WTC11 (cell line): ENCODE measurements at places on chromosomes 3 and 15. TPM values are rescaled to one million over a fixed set of nuclear protein-coding genes. Genes with fewer than 3 reads are reported as not detected.

GRCh38 chr3:1963896-1964295 is 134.8 kb upstream of the CNTN4 start:
- no peak overlapping the region for H3K27ac ChIP-seq
- H3K4me3 ChIP-seq = no peak overlapping the region
- no peaks in the 10 kb centered on the region for H3K27me3 ChIP-seq
- no peaks in the 10 kb centered on the region for H3K4me1 ChIP-seq
- no peak for DNase-seq
- H3K36me3 ChIP-seq = peaks cover 73% of the 10 kb centered on the region

GRCh38 chr3:142057331-142057725 is 92.0 kb downstream of the TFDP2 start:
- H3K27ac ChIP-seq = no peak overlapping the region
- no peaks in the 10 kb centered on the region for H3K27me3 ChIP-seq
- H3K4me1 ChIP-seq = peaks cover 10% of the 10 kb centered on the region
- H3K36me3 ChIP-seq = peaks cover 5% of the 10 kb centered on the region

DNA sequence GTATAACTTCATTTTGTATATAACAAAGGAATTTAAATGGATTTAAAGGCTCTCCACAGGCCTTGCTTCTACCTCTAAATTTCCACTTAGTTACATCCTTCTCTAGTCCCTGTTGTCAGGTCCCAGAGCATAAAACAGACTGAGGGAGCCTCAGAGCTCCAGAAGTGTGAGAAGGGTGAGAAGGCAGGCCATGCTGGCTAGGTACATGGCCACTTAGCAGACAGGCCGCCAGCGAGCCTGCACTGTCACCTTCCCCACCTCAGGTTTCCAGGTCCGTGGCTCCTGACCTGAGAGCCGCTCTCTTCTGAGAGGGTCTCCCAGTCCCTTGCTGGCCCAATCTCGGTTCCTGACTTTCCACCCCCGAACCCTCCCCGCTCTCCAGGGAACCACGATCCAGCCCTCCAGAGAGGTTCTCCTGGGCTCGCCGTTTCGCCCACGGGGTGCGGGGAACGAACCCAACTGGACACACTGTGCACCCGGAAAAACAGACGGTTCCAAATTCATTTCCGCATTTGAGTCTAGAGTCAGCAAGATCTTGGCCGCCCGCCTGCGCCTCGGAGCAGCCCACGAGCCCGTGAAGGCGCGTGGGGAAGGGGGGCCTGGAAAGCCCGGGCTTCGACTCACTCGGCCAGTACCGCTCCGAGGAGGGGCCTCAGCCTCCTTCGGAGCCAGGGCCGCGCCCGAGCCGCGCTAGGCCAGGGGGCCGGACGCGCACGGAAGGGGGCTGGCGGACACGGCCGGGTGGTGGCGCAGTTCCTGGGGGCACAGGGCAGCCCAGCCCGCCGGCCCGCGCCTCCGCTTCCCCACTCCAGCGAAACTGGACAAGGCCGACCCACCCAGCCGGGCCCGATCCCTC is 16.7 kb upstream of the SOX2 start:
- DNase-seq = peak; percentile 80
- H3K4me3 ChIP-seq = peak overlapping the region; percentile 89
- no peaks in the 10 kb centered on the region for H3K36me3 ChIP-seq

The PPP2R3A gene
- 12.1 to 13.1 TPM (median 12.9 TPM) in 3 replicates for total RNA-seq

GRCh38 chr15:77081971-77082370 is 11.1 kb upstream of the TSPAN3 start:
- H3K4me1 ChIP-seq = peaks cover 9% of the 10 kb centered on the region
- no peak for DNase-seq
- H3K4me3 ChIP-seq = no peak overlapping the region
- H3K27me3 ChIP-seq = peaks cover 23% of the 10 kb centered on the region

- H3K27ac ChIP-seq = no peak overlapping the region
- no peak for DNase-seq
- no peaks in the 10 kb centered on the region for H3K27me3 ChIP-seq
- H3K36me3 ChIP-seq = no peaks in the 10 kb centered on the region
These were observed 28.2 kb downstream of the CPOX start for GRCh38 chr3:98565237-98565643.

GRCh38 chr15:35858707-35859106 is 312.7 kb upstream of the DPH6 start:
- no peaks in the 10 kb centered on the region for H3K27me3 ChIP-seq
- no peak for DNase-seq
- no peak overlapping the region for H3K4me3 ChIP-seq

DNA sequence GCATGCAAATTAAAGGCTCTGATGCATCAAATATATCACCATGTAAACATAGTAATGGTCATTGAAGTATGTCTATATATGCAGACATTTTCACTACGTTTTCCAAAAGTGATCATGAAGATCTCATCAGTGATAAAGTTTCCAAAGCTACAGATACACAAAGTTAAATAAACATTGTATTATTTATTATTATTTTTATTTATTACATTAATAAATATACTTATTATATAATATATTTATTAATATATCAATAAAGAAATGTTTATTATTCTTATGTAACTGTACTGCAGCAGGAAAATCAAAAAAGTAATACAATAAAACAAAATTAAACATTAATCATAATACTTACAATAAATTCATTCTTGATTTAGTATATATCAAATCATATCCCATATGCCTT is 791.2 kb downstream of the GBE1 start:
- no peak for DNase-seq
- H3K27ac ChIP-seq = no peak overlapping the region
- H3K36me3 ChIP-seq = peaks cover 18% of the 10 kb centered on the region; the same call in 1 of the 2 replicates
- H3K4me1 ChIP-seq = peaks cover 4% of the 10 kb centered on the region; the same call in 1 of the 2 replicates

- H3K4me1 ChIP-seq = peaks cover 15% of the 10 kb centered on the region
- peaks cover 17% of the 10 kb centered on the region for H3K27me3 ChIP-seq
- no peak overlapping the region for H3K27ac ChIP-seq
- DNase-seq = no peak
- H3K4me3 ChIP-seq = no peak overlapping the region
- no peaks in the 10 kb centered on the region for H3K36me3 ChIP-seq
These were observed 129.7 kb downstream of the NFKBIZ start for GRCh38 chr3:101979033-101979432.

The CILP gene
- total RNA-seq = not detected in 3 replicates

- H3K36me3 ChIP-seq = peaks cover 14% of the 10 kb centered on the region
- no peak for DNase-seq
- peaks cover 21% of the 10 kb centered on the region for H3K4me1 ChIP-seq
- no peak overlapping the region for H3K27ac ChIP-seq
These were observed 52.9 kb upstream of the NUDT16 start for GRCh38 chr3:131328721-131329120.

- peaks cover 16% of the 10 kb centered on the region for H3K4me1 ChIP-seq
- no peak overlapping the region for H3K4me3 ChIP-seq
These were observed 705.7 kb upstream of the NR2F2 start for GRCh38 chr15:95624616-95625361.

DNA sequence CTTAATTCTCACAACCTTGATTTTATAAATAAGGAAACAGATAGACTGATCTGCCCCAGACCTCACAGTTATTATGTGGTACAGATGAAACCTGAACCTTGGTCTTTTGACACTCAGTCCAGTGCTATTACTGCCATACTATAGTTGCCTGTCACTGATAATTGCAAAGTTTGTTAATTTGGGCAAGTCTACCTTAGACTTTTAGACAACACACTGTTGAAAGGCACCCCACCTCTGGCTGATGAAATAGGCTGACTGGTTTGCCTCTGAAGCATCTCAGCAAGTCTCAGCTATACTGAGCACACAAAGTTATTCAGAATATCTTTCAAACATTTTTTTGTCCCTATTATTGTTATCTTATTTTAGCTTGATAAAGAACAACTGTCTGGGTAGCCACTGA is 53.1 kb upstream of the MAP4 start:
- peaks cover 4% of the 10 kb centered on the region for H3K36me3 ChIP-seq
- H3K27ac ChIP-seq = peak overlapping the region; percentile 41; the same call in 1 of the 2 replicates
- H3K4me1 ChIP-seq = 0 out of 2 replicates have a peak, but pooled peaks cover 3% of the 10 kb centered on the region

The IQCH gene
- 1.9 to 2.0 TPM (median 1.9 TPM) in 3 replicates for total RNA-seq

The PPP1R14D gene
- 0.25 TPM in 1 of 3 replicates, not detected in the others for total RNA-seq

DNA sequence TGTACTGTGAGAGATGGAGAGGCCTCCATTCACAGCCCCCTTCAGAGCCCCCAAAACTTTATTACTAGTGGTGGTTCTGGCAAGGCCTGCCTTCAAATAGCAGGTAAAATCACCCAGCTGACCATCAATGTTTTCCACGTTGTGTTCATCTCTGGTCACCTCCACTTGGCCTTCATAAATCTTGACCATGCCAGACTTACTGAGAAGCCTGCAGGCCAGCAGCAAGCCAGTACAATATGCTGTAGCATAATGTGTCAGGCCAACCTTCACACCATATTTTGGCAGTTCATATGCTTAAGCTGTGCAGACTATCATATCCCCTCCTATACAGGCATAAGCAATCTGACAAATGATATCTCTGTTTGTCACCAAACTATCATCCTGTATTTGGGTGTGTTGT is 62.1 kb downstream of the ZNF621 start:
- H3K4me1 ChIP-seq = peaks cover 38% of the 10 kb centered on the region
- H3K27me3 ChIP-seq = peaks cover 13% of the 10 kb centered on the region; the same call in 1 of the 2 replicates
- DNase-seq = no peak

DNA sequence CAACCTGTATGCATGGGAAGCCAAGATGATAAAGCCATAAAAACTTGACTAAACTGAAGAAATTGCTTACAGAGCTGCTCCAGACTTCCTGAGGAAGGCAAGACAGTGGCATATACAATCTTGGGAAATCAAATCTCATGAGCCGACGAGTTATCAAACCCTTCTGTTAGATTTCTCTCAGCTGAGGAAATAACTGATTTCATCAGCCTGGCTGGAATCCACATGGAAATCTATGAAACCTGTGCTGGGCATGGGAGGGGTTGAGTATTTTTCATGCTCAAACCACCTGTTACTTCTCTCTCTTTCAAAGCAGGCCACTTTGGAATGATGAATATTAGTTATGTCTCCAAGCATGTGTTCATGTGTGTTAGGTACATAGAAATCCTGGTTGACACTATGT is 727.7 kb downstream of the FHIT start:
- peaks cover 3% of the 10 kb centered on the region; the same call in 1 of the 2 replicates for H3K4me1 ChIP-seq
- peaks cover 8% of the 10 kb centered on the region; the same call in 1 of the 2 replicates for H3K36me3 ChIP-seq
- DNase-seq = no peak
- H3K27me3 ChIP-seq = no peaks in the 10 kb centered on the region
- H3K4me3 ChIP-seq = no peak overlapping the region
- H3K27ac ChIP-seq = no peak overlapping the region
